Hair follicular keratinocyte (primary cell): ENCODE measurements at places on chromosomes 2 and 18. TPM values are rescaled to one million over a fixed set of nuclear protein-coding genes. Genes with fewer than 3 reads are reported as not detected.

IMMT gene
- 78.5 and 82.9 TPM in 2 replicates for total RNA-seq

LRRC30 gene
- total RNA-seq: not detected in 2 replicates

KCNG2 gene
- total RNA-seq: not detected in 2 replicates

EGR4 gene
- not detected in 2 replicates for total RNA-seq

ALKAL2 gene
- total RNA-seq: not detected in 2 replicates

ALPP gene
- not detected in 2 replicates for total RNA-seq

BOLL gene
- not detected in 2 replicates for total RNA-seq

FEZ2 gene
- 29.1 and 32.4 TPM in 2 replicates for total RNA-seq

NR4A2 gene
- total RNA-seq: 0.11 and 0.31 TPM in 2 replicates

FEV gene
- not detected in 2 replicates for total RNA-seq

GAL3ST2 gene
- not detected in 2 replicates for total RNA-seq

GULP1 gene
- total RNA-seq: 5.8 and 10.3 TPM in 2 replicates

C2orf80 gene
- not detected in 2 replicates for total RNA-seq

KIAA2012 gene
- total RNA-seq: not detected in 2 replicates

SCN2A gene
- 0.23 and 0.42 TPM in 2 replicates for total RNA-seq

ARHGEF4 gene
- 34.5 and 36.1 TPM in 2 replicates for total RNA-seq

PMAIP1 gene
- 14.9 and 16.2 TPM in 2 replicates for total RNA-seq

SH2D6 gene
- total RNA-seq: 0.23 TPM in 1 of 2 replicates, not detected in the other

PSTPIP2 gene
- total RNA-seq: 21.1 and 22.7 TPM in 2 replicates

PLB1 gene
- total RNA-seq: 1.3 and 1.4 TPM in 2 replicates

ACKR3 gene
- total RNA-seq: 1.4 and 3.3 TPM in 2 replicates

MROH2A gene
- 0.38 TPM in 1 of 2 replicates, not detected in the other for total RNA-seq

FAP gene
- total RNA-seq: 8.5 and 20.7 TPM in 2 replicates

NEU4 gene
- not detected in 2 replicates for total RNA-seq

TACR1 gene
- not detected in 2 replicates for total RNA-seq

GPR75 gene
- total RNA-seq: 0.15 and 0.62 TPM in 2 replicates
